GM12865 (cell line): ENCODE measurements at places on chromosomes 13 and 19.

GRCh38 chr19:11203194-11204075 lies 6.1 kb upstream of the KANK2 start:
- peak; percentile 44 for DNase-seq

- DNase-seq: peak; percentile 69
Observed at GRCh38 chr19:18915639-18916038, 3.5 kb downstream of the COPE start.

- no peak for DNase-seq
Observed at GRCh38 chr19:33492951-33493350, 28.6 kb downstream of the PEPD start.

DNA sequence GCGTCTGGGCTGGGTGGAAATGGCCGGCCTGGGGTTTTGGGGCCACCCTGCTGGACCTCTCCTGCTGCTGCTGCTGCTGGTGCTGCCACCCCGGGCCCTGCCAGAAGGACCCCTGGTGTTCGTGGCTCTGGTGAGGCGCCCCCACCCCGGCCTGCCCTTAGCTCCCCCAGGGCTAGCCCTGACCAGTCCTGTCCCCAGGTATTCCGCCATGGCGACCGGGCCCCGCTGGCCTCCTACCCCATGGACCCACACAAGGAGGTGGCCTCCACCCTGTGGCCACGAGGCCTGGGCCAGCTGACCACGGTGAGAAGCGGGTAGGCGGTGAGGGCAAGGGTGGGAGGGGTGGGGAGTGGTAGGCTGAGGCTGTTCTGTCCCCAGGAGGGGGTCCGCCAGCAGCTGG lies at the start of gene ACP4:
TSS of gene ACP4 (plus strand) at position 20 of the 400 bp plus-strand sequence. CDS start at position 20, 0 bp downstream.
- no peak for DNase-seq

DNA sequence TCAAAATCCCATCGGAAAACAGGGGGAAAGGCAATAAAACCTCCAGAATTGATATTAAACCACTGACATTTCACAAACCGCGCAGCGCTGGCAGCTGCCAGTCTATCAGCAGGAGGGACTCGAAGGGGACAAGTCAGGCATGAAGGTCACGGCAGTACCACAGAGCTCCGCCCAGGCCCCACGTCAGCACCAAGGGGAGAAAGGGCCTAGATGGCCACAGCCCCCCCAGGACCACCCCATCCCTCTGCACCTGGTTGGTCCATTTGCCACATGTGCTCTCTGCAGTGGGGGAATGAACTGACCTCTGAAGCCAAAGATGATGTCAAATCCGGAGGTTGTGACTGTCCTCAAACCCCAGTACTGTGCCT lies 9.5 kb upstream of the VSTM2B start:
- no peak for DNase-seq

DNA sequence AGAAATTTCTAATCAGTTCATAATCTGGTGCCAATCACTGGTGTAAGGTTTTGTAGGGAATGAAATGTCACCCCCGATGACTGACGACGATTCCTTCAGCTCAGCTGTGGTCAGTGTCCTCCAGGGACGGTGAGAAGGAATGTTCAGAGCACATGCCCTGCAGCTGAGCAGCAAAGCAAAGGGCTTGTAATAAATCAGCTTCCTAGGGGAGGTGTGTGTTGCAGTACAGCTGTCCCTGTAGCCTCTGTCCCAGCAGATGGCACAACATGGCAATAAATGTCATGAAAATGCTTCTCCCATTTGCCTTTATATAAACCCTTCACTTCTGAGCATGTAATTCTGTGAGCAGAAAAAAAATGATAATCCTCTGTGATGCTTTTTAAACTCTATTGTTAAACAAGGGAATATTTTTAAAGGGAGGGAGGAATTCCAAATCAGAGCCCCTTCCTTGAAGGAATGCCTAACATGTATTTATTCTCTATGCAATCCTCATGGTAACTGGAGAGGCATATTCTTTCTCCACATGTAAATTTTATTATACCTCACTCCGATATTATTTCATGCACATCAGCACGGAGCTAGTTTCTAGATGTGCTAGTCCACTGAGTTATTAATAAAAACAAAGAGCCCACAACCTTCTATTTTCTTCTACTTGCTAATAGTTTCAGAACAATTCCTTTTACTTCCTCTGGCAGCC lies 102.5 kb downstream of the FAM216B start:
- DNase-seq: peak; percentile 12

- no peak for DNase-seq
Observed at GRCh38 chr19:13619203-13619632, 112.9 kb upstream of the CACNA1A start.

DNA sequence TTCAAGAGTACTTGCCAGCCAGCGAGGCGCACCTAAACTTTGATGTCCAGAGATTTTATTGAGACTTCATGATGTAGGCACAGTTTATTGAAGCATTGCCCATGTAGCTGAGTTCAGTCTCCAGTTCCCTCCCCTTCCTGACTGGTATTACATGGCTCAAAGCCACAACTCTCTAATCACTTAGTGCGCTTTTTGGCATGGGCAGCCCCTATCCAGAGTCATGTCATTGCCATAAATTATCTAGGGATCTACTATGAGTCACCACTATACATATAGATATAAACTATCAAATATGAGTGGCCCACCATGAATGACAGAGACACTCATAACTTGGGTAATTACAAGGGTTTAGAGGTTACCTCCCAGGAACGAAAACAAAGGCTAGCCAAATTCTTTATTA lies 7.7 kb downstream of the ZNF614 start:
- DNase-seq: no peak

DNA sequence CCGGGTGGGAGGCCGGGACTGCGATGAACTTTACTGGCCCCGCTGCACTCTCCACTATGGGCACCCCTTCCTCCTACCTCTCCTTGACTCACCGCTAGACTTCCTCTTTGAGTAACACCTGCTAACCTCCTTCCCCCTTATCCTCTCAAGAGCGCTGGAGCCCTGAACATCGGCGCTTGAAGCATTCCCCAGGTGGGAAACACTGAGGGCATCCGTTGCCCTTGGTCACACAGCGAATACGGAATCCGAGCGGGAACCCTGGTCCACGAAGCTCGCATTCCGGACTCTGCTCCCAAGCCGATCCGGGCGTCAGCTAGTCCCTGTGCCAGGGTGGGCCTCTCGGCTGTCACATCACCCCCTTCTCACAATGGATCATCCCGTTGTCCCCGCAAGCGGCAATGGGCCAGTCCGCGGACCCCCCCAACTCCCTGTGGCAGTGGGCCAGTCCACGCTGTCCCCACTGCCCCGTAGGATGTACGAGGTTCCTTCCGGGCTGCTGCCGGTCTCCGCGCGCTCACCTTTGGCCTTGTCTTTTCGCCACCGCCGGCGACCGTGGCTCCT lies 4.2 kb downstream of the LIPE start:
- DNase-seq: peak; percentile 73

DNA sequence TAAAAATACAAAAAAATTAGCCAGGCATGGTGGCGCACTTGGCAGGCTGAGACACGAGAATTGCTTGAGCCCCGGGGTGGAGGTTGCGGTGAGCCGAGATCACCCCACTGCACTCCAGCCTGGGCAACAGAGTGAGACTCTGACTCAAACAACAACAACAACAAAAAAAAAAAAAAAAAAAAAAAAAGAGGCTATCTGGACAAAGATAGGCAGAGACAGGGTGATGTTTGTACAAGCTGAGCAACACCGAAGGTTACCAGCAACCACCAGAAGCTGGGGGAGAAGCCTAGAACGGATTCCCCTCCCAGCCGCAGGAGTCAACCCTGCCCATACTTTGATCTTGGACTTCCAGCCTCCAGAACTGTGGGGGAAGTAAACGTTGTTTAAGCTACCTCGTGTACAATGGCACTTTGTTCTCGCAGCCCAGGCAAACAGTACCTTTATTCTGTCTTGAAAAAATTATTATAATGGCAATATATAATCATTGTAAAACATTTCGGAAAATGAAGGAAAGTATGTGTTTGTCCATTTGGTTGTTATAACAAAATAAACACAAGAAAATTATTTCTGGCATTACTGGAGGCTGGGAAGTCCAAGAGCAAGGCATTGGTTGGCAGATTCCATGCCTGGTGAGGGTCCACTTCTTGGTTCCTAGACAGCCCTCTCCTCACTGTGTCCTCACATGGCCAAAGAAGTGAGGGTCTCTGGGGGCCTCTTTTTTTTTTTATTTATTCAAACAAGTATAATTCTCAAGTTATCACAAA lies 39.8 kb upstream of the LATS2 start:
- DNase-seq: no peak
